ENCODE measurements at places on chromosomes 13 and 19.

- DNase-seq = no peak
Observed at GRCh38 chr13:58795715-58796114, 1164.2 kb downstream of the PCDH17 start.

DNA sequence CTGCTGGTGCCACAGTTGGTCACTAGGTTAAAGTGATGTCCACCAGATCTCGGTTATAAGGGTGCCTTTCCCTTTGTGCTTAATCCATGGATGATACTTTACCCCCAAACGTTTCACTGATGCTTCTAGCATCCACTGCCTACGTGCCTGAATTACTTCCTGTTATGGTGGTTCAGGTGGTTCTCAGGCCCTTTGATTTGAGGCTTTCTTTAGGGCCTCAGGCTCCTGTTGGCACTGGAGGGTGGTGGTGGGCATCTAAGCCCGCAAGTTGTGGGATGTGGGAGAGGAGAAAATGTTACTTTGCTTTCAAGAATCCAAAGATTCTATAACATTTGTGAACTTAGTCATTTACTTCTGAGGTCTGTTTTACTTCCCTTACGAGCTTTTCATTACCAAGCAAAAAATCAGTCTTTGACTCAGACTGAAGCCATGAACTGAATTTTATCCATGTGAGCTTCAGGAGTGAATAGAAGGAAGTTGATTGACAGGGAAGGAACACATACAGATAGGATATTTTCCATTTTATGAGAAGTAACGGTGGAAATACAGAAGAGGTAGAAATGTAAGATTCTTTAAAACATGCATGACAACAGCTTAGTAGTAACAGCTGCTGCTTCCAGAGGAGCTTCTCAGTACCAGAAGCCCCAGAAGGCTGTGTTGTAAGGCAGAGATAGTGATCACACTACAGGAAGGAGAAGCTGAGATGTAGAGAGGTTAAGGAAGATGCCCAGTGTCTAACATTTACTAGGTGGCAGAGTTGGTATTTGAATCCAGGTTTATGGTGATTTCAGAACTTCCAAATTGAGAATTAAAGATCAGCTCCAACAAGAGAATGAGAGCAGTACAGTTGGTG lies 65.0 kb downstream of the ARHGEF7 start:
- DNase-seq = no peak

DNA sequence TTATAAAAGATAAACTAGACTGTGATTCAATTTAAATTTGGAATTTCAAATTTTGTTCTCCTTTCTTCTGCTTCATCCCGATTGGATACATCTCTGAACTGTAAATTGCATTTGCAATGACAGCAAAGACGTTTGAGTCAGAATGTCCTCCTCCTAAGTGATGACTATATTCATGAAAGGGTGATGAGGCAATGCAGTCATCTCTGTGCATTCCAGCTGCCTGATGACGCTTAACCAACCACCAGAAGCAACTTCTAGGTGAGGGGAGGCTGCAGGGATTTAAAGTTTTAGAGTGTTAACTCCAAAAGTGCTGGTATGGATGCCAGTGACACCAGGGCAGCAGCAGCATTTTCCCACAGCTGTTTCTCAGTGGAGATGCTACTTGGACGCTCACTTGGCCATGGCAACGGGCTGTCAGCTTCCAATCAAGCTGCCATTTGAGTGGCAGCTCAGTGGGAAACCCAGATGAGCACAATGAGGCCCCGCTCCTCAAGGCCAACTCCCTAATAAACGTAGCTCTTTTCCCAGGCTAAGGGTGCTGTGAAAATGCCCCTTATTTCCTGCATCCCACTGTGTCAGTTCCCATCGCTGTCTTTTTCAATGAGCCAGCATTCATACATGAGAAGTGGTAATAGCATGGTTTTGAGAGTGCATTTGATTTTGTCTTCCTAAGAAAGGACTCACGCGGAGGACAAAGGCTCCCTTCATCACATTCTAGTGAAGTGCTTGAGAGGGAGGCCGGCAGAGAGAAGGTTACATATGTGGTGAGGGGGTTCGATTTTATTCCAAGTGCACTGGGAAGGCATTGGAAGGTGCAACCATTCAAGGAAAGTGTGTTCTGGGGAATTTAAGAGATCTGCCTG lies 45.2 kb upstream of the AMER2 start:
- DNase-seq = no peak

- DNase-seq = no peak
Observed at GRCh38 chr19:35429698-35430408, 18.2 kb upstream of the FFAR2 start.

DNA sequence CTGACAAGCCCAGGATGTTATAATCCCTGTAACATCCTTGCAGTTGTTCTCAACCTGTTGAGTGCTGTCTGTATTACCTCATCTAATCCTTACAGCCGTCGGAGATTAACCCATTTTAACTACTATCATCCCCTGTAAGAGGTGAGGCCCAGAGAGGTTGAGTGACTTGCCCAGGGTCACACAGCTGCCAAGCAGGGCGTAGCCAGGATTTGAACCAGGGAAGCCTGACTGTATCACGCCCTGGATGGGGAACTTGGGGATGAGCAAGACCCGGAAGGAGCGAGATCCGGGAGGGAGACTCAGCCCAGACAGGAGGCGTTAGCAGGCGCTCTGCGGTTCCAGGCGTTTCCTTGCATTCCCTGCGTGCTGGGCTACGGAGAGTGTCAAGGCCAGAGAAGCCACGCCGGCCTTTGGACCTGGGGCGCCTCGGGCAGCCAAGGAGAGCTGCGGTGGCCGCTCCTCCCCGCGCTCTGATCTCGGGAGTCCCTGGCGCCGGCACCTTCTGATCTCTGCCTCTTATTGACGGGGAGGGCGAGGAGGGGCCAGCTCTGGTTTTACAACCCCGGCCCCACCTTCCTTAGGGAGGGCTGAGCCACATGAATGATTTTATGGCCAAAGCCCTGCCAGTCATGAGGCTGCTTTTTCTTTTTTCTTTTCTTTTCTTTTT lies 6.2 kb downstream of the SULT2B1 start:
- DNase-seq = no peak

- DNase-seq = peak; percentile 35
Observed at GRCh38 chr19:29671393-29672160, 6.3 kb downstream of the PLEKHF1 start.

DNA sequence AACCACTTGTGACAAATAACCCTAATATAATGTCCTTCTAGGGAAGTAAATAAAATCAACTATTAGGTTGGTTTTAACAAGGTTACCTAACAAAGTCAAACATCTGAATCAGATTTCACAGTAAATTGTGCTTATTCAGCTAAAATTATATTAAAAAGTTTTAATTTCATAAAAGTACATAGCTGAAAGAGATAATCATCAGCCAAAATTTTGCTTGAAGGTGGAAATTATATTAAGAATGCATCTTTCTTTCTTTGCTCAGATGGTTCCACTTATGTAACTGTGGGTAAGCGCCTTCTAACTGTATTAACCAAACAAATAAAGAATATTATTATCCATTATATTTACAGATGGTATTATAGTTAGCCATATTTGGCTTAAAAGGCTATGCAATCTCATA lies 2840.3 kb upstream of the PCDH20 start:
- DNase-seq = no peak

DNA sequence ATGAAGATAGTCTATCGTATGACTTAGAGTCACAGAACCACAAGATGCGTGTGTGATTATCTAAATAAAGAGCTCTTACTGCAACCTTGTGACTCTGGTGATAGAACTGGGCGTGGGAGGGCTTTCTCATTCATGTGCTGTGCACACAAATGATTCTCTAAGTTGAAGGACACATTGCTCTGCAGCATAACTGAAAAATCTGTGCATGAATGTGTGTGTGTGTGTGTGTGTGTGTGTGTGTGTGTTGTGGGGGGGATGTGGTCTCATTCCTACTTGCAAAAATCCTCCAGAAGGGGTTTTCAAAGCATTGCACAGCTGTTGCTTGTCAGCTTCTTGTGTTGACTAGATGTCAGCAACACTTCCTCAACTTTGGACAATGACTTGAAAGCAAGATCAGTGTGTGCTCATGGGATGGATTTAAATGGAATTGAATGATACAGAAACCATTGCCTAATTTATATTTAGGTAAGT lies 22.4 kb downstream of the LRCH1 start:
- DNase-seq = no peak

DNA sequence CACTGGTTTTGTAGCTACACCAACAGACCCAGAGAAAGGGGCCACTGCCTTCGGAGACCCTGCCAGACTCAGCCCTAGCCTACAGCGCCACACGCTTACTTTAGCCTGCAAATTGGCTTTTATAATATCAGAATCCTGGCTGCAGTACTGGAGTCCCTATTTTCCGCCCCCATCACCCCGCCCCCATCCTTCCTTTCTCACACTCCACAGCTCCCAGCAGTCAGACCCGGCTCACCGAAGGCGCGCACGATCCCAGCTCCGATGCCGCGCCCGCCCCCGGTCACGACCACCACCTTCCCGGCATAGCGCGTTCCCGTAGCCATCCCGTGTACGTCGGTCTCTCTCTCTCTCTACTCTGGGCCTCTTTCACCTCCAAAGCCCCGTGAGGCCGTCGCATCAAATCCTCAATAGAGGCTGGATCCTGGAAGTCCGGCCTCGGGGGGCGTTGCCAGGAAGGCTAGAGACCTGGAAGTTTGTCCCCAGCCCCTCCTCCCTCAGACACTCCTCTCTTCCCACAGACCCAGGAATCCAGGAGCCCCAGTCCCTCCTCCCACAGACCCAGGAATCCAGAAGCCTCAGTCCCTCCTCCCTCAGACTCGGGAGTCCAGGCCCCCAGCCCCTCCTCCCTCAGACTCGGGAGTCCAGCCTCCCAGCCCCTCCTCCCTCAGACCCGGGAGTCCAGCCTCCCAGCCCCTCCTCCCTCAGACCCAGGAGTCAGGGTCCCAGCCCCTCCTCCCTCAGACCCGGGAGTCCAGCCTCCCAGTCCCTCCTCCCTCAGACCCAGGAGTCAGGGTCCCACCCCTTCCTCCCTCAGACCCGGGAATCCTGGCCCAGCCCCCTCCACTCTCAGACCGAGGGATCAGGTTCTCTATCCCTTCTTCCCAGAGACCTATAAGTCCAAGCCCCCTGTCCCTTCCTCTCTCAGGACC lies at the start of gene HSD17B14:
TSS of gene HSD17B14 (minus strand) at position 403 of the 929 bp plus-strand sequence. CDS start at position 323, 80 bp downstream.
- peak; percentile 34 for DNase-seq

- no peak for DNase-seq
Observed at GRCh38 chr13:40356011-40356410, 310.4 kb downstream of the FOXO1 start.

DNA sequence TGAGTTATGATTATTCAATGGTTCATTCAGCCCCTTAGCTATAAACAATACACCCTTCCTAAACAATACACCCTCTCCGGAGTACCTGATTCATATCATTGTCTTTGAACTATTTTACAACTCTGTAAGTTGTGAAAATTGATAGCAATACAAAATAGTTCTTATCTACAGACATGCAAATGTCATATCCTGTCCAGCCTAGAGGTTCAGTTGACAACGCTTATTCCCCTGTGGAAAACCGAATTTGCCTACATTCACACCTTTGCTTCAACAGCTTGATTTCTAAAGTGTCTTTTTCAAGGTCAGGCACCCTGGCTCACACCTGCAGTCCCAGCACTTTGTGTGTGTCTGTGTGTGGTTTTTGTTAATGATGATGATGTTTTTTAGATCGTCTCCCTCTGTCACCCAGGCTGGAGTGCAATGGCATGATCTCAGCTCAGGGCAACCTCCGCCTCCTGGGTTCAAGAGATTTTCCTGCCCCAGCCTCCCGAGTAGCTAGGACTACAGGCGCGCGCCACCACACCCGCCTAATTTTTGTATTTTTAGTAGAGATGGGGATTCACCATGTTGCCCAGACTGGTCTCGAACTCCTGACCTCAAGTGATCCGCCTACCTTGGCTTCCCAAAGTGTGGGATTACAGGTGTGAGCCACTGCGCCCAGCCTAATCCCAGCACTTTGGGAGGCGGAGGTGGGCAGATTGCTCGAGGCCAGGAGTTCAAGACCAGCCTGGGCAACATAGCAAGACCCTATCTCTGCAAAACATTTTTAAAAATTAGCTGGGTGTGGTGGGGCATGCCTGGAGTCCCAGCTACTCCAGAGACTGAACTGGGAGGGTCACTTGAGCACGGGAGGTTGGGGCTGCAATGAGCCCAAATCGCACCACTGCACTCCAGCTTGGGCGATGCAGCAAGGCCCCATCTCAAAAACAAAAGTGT lies 9.6 kb downstream of the C19orf53 start:
- no peak for DNase-seq

- no peak for DNase-seq
Observed at GRCh38 chr13:40776681-40777165, 5.7 kb upstream of the MRPS31 start.

DNA sequence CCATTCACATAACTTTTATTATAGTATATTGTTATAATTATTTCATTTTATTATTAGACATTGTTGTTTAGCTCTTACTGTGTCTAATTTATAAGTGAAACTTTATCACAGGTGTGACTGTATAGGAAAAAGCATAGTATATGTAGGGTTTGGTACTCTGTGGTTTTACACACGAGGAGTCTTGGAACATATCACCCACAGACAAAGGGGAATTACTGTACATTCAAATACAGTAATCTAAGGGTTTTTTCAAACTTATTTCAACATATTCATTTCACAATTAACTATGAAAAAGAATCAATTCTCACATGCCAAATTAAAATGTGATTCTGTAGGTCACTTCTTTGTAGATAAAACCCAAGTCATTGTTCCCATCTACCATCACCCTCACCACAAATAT lies 46.0 kb downstream of the RBM26 start:
- no peak for DNase-seq

- DNase-seq = no peak
Observed at GRCh38 chr13:110798081-110798994, 84.8 kb downstream of the ING1 start.

DNA sequence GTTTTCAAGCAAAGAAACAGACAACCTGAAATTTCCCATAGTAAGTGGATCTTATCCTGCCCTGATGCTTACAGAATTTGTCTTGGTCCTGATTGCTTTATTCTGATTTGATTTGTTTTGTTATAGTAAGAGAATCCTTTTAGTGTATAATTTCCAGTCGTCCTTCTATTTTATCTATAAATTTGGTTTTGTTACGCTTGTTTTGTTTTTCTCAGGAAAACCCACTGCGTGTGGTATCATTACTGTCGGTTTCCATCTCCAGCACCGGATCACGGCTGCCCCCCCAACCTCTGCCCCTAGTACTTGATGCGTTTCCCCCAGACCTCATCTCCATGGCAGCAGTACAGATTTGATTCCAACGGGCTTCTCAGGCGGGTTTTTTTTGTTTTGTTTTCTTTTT lies 58.0 kb upstream of the PDCD5 start:
- no peak for DNase-seq

DNA sequence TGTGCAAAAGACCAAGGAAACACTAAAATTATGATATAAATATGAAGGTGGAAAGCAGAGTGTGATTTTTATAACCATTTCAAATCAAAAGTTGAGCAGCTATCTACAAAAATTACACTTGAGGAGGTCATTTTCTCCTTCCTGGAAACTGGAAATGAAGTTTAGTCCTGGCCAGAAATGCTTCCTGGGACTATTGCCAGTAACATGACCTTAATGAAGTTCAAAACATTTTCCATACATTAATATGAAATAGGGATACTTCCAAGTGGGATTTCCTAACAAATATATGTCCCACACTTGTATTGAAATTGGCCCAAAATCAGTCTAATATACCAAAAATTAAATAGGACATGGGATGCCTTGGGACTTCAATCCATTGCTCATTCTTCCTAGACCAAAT lies 1556.8 kb upstream of the MIR17HG start:
- no peak for DNase-seq

- DNase-seq = no peak
Observed at GRCh38 chr13:36879218-36879938, 40.7 kb downstream of the SMAD9 start.

GRCh38 chr19:43966079-43966694 lies 15.2 kb downstream of the ZNF221 start:
- no peak for DNase-seq

- DNase-seq = no peak
Observed at GRCh38 chr13:44769686-44770085, 193.6 kb upstream of the TSC22D1 start.
